ENCODE measurements at places on chromosomes 3 and 15.

DNA sequence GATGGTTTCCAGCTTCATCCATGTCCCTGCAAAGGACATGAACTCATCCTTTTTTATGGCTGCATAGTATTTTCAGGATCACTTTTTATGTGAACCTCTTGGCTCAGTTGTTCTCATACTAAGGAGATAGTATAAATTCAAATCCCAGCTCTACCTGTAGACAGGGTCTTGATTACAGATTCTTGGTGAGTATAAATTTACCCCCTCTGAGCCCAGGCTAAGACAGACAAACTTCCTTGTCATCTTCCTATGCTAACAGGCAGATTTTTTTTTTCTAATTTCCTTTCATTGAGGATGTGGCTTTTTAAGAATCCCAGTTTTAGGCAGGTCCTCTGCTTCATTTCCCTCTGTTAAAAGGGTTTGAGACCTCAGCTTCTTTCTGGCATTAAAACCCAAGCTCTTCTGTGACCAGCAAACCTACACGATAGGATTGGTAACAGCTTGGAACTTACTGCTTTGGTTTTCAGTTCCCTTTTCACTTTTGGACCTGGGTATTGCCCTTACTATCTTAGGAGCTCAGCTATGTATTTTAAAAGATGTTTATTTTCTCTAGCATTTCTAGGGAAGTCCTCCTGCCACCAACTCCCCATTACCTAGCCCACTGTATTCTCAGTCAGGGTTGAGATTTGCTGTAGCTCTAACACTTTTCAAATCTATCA lies 72.5 kb downstream of the VPS8 start:
- DNase-seq, result no peak

- no peak for DNase-seq
These were observed 427.7 kb upstream of the THBS1 start for GRCh38 chr15:39153058-39153714.

GRCh38 chr3:54577313-54577712 lies 350.5 kb downstream of the LRTM1 start:
- DNase-seq, result no peak

- no peak for DNase-seq
These were observed at the start of gene GRAMD2A for GRCh38 chr15:72197460-72198355. GRAMD2A (minus strand) TSS chr15:72197787.

DNA sequence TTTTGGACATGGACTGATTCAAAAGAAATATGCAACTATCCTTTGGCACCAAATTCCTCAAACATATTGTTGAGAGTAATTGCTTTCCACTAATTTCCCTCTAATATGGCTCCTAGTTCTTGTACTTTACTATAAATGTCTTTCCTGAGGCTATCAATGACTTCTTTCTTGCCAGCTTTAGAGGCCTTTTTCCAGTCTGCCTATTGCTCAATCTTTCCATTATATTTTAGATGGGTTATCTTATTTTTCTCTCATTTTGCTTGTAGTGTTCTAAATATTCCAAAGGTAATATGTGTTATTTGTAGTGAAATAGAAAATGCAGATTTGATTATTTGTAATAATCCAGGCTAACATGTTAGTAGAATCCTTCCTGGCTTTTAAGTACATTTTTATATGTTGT lies 11.5 kb upstream of the TEX9 start:
- no peak for DNase-seq

- DNase-seq, result no peak
These were observed 634 bp downstream of the ZMAT3 start for GRCh38 chr3:179071027-179071322.

DNA sequence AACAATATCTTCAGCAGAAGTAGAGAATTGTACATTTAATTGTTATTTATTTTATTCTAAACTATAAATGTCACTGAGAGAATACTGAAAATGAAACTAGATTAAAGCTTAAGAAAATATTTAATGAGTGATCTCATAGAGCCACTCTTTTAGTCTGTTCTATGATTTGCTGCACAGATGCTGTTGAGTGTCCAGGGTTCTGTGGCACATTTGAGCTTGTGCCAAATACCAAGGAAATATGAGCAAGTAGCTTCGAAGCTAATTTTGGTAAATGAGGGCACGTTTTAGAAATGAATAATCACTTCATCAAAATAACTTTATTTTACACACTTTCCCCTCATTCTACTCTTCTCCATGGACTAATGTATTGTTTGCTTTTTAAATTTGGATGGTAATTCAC lies 53.6 kb upstream of the THRB start:
- DNase-seq, result no peak

- DNase-seq, result no peak
These were observed 222.3 kb upstream of the EIF1B start for GRCh38 chr3:40086890-40087883.

DNA sequence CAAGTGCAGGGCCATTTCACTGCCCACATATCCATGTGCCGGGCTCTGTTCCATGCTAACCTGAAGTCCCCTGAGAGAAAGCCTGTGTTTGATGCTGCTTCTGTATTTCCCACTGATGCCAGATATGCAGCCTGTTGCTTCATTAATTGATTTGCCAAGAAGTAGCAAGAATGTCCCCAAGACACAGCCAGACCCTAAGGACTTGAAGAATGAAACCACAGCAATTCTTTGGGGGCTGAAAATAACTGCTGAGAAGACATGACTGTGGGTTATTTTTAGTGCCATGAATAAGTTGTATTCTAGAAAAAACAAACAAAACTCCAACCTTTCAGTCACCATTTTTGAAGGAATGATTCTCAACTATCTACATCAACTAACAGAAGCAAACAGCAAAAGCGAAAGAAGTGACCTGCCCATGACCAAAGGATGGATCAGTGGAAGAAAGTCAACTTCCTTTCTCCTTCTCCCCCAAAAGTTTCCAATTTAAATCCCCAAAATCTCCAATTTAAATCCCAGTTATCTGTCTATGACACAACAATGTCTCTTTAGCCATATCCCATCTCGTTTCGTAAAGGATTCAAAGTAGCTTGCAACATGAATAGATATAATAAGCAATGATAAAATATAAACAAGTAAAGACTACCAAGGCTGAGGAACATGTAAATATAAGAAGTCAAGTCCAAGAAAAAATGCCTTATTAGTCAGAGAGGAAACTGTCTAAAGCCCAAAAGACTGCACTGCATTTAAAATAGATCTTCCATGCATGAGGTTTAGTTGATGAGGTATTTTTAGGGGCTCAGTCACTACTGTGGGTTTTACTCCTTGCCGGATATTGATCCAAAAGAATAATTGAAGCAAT lies 226.8 kb downstream of the DTWD1 start:
- no peak for DNase-seq

GRCh38 chr3:132245552-132246142 lies 71.6 kb upstream of the ACP3 start:
- no peak for DNase-seq

GRCh38 chr3:13207578-13207922 lies 134.3 kb upstream of the IQSEC1 start:
- DNase-seq, result no peak

DNA sequence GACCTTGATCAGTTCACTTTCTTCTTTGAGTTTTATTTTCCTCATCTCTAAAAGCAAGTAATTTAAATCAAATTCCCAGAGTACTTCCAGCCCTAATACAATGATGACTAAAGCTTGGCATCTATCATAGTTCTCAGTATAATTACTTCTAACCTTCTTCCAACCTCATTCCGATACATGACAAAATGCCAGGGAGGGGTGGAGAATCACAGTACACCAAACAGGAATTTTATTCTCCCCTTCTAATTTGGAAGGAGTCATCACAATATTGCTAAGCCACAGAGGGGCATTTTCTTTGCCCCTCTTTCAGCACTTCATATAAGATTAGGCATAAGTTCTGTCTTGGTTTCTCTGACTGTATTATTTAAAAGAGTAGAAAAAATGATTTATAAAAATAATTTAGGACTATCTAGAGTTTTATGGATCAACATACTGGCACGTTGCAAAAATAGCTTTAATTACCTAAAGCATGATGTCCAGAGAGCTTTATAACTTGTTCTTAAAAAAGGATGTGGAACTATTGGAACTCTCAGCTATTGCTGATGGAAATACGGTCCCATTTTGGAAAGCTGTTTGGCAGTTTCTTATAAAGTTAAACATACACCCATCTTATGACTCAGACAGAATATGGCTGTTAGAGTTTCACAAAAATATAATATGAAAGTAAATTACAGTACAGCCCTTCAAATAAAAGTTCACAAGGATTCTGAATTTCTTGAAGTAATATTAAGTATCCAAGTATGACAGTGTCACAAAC lies 86.9 kb upstream of the UBE2E2 start:
- DNase-seq, result no peak

DNA sequence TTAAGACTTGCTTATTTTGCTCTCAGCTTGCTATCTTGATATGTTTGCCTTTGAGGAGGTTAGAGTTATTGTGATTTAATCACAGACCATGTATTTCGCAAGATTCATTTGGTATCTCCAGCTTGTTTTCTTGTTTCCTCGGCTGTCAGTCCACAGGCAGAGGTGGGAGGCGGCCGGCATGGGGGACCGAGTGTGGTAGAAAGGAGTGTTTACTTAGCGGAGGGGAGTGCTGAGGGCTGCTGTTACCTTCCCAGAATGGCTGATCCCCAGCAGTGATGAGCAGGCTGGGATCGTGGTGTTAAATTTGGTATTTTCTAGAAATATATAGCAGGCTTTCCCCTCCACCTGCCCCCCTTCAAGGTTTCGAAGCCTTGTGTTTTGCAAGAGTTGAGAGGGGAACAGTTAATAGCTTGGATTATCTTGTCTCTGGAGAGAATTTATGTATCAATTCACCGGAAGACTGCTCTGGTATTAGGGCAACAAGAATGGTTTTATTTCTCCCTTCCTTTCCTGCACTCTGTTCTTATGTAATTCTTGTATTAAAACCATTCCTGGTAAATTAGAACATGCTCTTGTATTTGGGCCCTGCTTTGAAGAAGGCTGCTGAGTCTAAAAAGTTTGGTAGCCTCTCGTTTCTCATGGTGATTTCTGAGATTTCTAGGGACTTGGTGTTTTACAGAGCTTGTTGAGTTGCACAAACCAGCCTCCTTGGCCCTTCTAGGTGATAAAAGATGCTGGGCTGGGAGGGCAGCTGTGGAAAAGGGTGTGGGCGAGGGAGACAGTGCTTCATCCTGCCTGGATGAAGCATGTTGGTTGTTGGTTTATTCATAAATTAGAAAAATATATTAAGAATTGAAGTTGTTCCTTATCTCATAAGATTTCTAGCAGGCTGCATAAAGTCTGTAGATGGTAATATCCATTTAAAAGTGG lies 151.4 kb downstream of the IGF1R start:
- DNase-seq, result no peak
